ENCODE measurements at places on chromosomes 5 and 9.

DNA sequence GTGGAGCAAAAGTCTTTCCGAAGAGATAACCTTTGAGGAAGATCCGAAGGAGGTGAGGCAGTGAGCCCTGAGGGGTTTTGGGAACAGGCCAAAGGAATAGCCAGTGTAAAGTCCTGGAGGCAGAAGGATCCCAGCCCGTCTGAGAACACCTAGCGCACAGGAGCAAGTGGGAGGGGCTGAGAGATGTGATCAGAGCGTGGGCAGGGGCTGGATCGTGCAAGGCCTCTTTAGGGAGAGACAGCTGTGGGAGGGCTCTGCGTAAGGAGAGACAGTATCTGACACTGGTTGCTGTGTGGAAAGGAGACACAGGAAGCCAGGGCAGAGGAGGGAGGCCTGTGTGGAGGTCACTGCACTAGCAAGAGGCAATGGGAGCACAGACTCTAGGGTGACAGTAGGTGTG lies 68.2 kb downstream of the BARX1 start:
- DNase-seq: no peak

DNA sequence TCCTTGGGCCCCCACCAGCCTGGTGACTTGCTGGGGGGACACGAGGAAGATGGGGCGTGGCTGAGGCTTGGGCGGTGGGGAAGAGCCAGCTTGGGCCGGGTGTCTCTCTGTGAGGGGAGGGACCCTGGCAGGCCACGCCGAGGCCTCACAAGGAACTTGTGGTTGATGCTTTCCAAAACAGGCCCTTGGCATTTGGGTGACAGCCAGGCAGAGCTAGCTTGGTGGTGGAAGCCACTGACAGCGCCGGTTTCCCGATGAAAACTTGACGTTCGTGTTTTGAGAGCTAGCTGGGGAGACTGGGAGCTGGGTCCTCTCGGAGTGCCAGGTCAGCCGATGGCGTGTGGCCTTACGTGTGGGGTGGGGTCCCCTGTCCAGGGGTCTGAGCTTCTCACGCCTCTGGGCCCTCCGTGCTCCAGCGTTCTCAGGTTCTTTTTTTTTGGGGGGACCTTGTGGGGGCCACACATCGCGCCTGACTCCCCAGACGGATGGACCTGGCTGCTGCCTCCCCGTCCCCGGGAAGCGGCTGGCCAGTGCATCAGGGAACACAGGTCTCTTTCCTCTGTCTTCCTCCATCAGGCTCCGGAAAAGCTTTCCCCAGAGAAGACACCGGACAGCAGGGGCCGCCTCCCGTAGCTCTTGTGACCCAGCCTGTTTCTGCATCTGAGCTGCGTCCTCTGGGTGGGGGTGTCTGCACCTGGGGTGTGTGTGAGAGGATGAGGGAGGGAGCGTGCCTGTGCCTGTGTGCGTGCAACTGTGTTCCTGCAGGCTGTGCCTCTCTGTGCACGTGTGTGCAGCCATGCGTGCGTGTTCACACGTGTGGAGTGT lies 129.3 kb upstream of the LPCAT1 start:
- peak; percentile 51 for DNase-seq

DNA sequence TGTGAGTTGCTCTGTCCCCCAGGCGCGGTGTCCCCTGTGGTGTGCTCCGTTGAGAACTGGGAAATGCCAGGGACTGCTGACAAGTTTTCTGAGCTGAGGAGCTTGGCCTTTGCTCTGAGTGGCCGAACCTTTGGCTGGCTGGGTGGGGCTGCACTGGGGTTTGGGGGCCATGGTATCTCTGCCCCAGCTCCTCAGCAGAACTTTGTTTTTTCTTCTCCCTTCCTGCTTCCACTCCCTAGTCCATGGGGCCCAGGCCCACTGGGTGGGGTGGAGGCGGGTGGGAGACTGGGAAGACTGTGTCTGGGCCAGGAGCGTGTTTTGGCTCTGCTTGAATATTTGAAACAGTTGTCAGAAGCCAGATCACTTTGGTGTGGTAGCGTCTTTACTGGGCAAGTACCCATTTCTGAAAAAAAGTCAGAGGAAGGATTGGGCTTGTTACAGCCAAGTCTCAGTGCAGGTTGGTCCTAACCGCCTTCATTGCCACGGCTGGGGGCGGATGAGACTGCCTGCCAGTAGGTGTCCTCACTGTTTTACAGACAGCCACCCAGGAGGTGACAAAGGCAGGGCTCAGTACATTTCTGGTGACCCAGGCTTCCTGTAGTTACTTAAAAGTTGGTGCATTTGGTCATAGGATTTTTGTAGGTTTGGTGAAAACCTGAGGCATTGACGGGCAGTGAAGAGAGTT lies 92.7 kb downstream of the DAB2IP start:
- no peak for DNase-seq

GRCh38 chr9:97272072-97272471 lies 35.4 kb upstream of the CCDC180 start:
- no peak for DNase-seq

- no peak for DNase-seq
Observed at GRCh38 chr9:33435821-33436277, 11.5 kb downstream of the AQP3 start.

DNA sequence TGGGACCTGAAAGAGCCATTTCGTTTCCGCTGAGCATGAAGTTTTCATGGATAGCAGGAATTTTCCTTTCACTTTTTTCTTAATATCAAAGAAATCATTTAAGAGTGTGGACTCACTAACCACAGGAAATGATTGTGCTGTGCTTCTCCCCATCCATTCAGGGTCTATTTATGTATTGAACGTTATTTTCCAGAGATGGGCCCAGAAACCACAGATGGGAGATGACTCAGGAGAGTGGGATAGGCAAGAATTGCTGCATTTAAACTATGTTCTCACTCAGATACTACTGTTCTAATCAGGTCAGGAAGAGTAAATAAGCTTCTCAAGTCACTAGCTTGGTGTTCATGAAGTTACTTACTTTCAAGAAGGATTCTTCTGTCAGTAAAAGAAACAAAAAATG lies 763.8 kb downstream of the DTWD2 start:
- DNase-seq: no peak

DNA sequence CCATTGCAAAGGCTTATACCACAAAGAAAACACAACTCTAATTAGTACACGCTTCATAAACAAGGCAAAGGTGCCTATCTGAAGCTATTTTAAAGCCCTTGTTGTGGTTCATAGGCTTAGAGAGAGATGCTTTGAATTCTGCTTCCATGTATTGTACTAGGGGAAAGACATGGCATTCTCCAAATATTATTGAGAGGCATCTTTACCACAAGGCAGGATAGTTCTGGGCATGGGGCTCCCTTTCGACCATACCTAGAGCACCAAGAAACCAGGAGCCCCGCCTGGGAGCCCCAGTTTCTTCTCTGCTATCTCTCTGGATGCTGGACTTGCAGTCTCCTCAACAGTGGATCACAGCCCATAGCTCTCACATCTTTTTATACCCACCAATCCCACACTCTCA lies 93.7 kb downstream of the NFIB start:
- no peak for DNase-seq

DNA sequence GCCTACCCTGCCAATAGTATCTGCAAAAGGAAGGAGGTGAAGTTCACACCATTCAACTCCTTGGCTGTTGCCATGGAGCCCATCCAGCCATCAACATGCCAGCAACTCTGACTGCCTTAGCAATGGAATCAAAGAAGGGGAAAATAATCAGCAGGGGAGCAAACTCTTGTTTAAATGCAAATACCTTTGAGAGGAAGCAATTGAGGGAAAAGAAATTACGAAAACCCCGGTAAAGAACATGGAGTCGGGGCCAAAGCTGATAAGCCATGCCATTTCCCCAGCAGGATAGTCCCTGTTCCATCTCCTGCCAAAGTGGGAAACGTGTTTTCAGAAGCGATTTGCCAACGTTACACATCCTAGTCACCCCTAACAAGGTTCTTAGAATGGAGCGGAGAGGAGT lies 69.0 kb downstream of the MFAP3 start:
- no peak for DNase-seq

DNA sequence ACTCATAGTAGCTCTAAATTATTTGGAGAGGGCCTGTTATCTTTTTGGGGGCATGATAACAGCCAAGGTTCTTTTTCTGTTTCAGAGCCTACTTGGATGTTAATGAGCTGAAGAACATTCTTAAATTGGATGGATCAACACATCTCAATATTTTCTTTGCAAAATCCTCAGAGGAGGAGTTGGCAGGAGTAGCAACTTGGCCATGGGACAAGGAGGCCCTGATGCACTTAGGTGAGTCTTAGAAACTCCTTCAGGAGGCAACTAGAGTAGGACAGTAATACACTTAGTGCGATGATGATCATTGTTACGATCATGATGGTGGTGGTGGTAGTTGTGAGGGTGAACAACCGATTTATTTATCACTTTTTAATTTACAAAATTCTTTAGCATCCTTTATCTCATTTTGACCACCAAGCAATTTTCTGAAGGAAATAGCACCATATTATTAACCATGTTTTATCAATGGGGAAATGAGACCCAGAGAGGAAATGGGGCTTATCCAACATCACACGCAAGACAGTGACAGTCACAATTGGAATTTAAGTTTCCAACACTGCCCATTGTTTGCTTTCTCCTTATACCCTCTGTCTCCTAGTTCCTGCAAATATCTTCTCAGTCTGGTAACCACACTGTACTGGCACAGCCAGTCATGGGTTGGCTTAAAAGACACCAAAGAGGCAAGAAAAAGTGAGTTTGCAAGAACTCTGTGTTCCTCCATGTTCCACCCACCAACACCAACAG lies 54.0 kb downstream of the PAPPA start:
- DNase-seq: no peak

DNA sequence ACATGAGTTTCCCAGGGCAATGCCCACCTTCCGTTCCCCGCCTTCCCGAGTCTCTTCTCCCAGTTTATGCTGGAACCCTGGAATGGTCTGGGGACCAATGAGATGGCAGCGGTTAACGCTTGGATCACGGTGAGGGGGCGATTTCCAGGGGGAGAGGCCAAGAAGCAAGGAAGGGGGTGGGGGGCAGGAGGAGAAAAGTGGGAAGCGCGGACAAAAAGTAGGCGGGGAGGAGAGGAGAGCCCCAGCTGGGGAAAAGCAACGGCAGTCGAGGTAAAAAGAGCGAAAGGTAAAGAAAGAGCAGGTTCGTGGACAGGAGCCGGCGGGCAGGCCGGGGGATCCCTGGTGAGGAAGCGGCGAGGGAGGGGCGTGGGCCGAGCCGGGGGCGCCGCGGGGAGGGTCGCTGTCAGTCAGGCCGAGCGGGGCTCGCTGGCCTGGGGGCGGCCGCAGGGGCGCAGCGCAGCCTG lies 508 bp upstream of the SNCAIP start:
- DNase-seq: no peak

- no peak for DNase-seq
Observed at GRCh38 chr9:38039907-38040682, 28.9 kb downstream of the SHB start.

DNA sequence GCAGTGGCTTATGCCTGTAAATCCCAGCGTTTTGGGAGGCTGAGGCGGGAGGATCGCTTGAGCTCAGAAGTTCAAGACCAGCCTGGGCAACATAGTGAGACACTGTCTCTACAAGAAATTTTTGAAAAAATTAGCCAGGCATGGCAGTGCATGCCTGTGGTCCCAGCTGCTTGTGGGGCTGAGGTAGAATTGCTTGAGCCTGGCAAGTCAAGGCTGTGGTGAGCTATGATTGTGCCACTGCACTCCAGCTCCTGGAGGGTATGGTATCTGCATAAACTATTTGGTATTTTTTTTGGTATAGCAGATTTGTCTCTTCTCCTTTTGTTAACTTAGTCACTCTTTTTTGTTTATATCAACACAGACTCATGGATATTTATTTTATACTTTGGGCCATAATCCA lies 61.5 kb upstream of the TEX48 start:
- DNase-seq: no peak

DNA sequence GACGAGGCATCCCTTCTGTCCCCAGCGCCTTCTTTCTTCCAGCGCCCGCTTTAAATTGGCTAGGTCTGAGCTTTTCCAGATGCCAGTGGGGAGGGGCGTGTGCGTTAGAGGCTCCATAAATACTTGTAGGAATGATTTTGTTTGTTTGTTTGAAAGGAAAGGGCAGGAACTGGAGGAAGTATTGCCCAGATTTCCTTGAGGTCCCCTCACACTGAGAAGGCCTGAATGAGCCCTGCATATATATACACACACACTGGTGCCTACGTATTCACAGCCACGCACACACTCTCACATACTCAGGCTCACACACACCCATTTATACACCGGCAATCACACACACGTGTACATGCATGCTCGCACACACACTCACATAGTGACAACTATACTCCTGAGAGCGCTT lies 1.0 kb upstream of the SLIT3 start:
- DNase-seq: no peak

Data from NCI-H2171 (cell line).